ENCODE measurements at places on chromosomes 11 and 22.

DNA sequence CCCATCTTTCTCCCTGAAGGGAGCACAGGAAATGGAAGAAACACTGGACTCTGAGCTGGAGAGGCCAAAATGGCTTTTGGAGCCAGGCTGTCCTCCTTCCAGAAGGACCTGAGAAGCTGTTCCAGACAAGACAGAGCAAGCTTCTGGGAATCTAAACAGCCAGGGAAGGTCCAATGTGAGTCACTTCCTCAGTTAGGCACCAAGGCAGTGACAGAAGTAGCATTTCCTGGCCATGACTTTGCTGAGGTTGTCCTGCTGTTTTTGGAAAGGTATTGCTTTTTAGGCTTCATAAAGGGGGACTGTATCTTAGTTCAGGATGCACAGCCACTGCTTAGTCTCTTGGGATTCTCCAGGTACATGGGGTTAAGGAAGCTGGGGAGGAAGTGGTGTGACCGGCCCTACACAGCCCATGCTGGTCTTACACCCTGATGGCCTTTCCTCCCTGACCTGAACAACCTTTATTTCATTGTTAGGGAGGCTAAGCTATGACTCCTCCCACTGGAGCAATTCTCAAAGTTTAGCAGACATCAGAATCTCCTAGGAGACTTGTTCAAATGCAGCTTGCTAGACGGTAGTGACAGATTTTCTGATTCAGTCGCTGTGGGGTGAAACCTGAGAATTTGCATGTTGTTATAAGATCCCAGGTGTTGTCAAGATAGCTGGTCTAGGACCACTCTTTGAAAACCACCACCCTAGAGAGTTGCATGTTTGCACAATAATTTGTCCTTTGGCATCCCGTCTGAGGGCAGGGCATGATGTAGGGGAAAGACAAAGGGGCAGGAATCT, 6.8 kb upstream of the INSC start:
- DNase-seq = no peak
- no peak overlapping the region for H3K27ac ChIP-seq
- H3K27me3 ChIP-seq = peaks cover under 1% of the 10 kb centered on the region
- no peaks in the 10 kb centered on the region for H3K36me3 ChIP-seq
- no peaks in the 10 kb centered on the region for H3K4me1 ChIP-seq

- H3K4me1 ChIP-seq = no peaks in the 10 kb centered on the region
- H3K4me3 ChIP-seq = no peak overlapping the region
- no peaks in the 10 kb centered on the region for H3K36me3 ChIP-seq
- H3K27me3 ChIP-seq = peaks cover 50% of the 10 kb centered on the region
- no peak overlapping the region for H3K27ac ChIP-seq
- no peak for DNase-seq
These were observed 136.7 kb upstream of the NECTIN1 start for GRCh38 chr11:119865661-119866156.

DNA sequence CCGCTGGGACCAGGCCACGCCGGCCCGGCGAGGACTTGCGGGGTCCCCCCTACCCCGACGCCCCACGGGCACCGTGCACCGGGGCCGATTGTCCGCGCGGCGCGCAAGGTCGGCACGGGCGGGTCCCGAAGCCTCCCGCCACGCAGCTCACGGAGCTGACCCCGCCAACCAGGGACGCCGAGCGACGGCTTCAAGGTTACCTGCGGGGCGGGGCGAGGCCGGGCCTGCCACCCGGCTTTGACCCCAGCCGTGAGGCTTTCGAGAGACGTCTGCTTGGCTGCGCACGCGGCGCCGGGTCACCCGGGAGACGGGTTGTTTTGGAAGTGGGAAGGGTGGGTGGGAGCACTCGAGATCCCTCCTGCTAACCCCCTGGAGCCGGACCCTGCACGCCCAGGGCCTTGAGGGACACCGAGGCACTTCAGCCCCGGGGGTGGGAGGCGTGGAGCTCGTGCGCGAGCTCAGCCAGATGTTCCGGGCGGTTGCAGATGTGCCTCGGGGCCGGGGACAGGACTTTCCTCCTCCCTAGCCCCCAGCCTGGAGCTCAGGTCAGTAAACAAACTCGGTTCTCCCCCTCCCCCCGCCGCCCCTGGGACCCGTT, 3.2 kb upstream of the WNT11 start:
- H3K36me3 ChIP-seq = peaks cover 16% of the 10 kb centered on the region
- H3K27me3 ChIP-seq = peaks cover 15% of the 10 kb centered on the region
- H3K4me3 ChIP-seq = peak overlapping the region; percentile 85
- H3K4me1 ChIP-seq = peaks cover 3% of the 10 kb centered on the region

DNA sequence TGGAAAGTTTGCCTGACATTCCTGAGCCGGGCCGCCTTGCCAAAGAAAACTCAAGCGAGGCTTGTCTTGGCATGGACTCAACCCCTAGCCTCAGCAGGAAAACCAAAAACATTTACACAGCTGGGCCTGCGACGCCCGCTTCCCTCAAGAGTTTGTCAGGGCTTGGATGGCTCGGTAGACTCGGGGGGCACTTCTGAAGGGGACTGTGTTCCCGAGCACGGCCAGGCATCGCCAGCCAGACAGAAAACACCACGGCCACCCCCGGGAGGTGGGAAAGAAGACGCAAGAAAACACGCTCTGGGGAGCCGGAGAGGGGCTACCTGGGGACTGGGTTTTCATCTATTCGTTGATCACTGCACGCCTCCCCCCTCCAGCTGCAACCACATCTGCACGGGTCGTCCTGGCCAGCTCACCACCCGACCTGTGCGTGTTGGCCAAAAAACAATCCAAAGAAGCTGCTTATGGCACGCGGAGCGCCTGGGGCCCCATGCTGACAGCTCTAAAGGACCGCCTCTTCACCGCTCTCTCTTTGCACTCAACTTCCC, 380.7 kb downstream of the MN1 start:
- H3K4me1 ChIP-seq = no peaks in the 10 kb centered on the region
- no peak overlapping the region for H3K4me3 ChIP-seq
- DNase-seq = no peak
- H3K36me3 ChIP-seq = peaks cover 2% of the 10 kb centered on the region
- no peak overlapping the region for H3K27ac ChIP-seq
- H3K27me3 ChIP-seq = peaks cover 24% of the 10 kb centered on the region

DNA sequence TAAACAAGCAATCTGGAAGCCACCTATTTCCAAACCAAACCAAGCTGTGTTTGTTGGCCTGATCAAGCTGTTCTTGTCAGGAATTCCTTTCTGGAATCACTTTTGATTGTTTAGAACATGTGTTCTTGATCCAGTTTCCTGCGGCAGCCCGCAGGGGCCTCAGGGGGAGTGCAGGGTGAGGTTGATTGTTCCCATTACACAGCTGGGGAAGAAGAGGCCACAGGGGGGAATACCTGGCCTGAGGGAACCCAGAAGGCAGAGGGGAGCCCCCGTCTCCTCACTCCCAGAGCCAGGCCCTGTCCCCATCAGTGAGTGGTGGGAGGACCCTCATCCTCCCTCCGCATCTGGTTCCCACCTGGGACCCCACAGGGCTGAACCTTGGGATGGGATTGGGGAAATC, 4.2 kb downstream of the MRGPRD start:
- H3K36me3 ChIP-seq = peaks cover 2% of the 10 kb centered on the region
- no peaks in the 10 kb centered on the region for H3K4me1 ChIP-seq
- no peak overlapping the region for H3K27ac ChIP-seq

DNA sequence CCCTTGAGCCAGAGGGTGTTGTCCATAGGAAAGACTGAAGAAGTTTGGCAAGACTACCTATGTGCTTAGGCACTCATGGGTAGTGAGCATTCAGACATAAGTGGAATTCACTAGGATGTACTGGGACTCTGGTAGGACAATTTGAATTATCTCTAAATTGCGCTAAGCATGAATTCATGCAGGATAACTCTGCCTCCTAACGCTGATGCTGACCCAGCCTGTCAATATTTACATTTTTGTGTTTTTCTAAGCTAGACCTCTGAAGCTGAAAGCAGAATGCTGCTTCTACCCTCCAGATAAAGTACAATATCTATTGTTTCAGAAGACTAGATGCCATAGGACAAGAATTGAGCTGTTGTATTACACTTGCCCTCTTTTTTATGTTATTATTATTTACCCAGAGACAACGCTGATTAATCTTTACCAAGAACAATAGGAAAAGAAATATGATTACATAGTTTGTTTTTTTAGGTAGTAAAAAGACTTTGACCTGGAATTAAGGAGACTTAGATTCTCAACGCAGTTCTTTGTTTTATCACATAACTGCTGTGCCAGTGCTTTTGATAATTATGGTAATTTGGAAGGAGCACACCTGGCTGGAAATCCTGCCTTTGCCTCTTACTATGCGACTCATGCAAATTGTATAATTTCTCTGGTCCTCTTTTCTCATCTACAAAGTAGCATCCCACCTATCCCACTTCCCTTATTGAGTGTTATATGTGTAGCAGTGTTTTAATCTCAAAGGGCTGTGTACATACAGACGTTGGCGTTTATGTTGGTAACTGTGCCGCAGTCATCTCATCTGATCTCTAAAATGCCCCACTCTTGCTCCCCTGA, 21.2 kb upstream of the GRAMD1B start:
- no peaks in the 10 kb centered on the region for H3K4me1 ChIP-seq
- H3K27ac ChIP-seq = no peak overlapping the region
- H3K4me3 ChIP-seq = no peak overlapping the region
- DNase-seq = no peak

Data from effector memory CD8-positive, alpha-beta T cell (primary cell).